ENCODE measurements at places on chromosomes 4 and X.
A peak's percentile ranks its signal among the peaks of the same experiment; 100 is the strongest.

DNA sequence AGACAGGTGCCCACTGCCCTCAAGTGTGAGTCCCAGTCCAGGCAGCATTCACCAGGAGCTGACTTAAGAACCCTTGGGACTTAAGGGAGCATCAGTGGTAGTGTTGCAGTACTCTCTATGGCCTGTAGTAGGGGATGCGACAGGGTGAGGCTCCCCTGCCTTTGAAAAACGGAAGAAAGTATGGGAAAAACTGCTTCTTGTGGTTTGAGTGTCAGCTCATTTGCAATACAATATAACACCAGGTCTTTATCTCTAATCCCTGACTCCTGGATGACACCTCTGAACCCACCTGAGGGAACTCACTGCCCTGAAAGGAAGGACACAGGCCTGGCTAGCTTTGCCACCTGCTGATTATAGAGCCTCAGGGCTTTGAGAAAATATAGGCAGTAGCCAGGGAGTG, 176.0 kb downstream of the SMARCA1 start:
- no peak for DNase-seq

DNA sequence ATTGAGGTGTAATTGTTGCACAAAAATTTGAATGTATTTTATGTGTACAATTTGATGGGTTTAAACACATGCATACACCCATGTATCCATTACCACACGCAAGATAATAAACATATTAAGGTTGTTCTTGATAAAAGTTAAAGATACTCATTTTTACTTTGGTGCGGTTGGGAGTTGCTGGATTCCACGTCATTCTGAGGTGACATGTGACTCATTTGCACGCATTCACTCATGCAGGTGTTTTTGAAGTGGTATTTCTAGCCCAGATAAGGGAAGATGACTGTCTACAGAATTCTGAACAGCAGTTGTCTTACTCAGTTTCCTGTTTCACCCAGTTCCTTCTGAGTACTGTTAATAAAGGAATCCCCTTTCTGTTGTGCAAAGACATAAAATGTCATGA, 142.0 kb downstream of the RTL3 start:
- peak; percentile 14 for DNase-seq

DNA sequence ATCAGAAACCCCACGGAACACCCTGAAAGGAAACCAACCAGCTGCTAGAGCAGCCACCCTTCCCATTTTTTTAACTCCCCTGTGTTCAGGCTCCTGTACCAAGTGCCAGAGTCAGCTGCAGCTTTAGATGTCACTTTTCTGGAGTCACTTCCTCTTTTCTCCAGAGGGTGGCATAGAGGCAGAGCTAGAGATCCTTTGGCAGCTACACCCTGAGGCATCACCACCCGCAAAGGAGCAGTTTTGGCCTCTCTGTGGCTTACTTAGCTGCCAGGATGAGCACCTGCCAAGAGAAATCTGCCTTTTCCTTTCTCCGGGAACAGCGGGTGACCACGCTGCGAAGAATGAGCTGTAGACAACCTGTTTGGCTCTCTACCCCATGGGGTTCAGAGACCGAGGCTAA, 58.0 kb upstream of the CHRDL1 start:
- no peak for DNase-seq

- DNase-seq, result no peak
Measured at GRCh38 chrX:108396986-108397385, 41.2 kb downstream of the COL4A6 start.

DNA sequence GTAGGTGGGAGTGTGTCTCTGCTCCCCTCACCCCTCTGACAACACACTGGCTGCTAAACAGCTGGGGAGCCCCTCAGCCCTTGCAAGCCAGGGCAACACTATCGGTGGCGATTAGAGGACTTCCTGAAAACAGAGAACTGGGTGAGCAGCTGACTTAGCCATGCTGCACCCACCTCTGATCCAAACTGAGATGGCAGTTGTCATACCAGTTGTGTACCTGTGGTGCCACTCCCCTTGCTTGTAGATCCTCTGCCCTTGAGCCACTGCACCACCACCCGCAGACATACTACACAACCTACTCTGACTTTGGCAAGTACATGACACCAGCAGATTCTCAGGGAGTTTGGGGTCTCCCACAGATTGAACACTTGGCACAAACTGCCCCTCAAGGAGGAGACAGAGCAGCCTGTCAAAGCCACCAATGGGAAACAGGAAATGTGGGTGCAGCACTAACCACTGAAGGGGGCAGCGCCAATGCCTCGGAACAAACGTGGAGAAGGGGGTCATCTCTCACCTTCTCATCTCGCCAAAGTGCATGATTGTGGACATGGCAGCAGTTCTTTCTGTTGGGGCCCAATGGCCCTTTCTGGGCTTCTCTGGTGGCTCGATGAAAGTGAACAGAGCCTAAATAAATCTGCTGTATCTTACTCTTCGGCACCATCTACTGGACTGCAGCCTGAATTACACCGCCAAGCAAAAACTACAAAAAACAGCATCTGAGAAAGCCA, 119.8 kb downstream of the NEK1 start:
- peak; percentile 25 for DNase-seq

DNA sequence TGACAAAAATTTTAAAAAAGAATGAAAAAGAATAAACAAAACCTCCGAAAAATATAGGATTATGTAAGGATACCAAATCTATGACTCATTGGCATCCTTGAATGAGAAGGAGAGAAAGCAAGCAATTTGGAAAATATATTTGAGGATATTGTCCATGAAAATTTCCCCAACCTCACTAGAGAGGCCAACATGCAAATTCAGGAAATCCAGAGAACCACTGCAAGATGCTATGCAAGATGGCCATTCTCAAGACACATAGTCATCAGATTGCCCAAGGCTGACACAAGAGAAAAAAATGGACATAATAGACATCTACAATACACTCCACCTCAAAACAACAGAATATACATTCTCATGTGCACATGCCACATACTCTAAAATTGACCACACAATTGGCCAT, 135.9 kb upstream of the SPANXB1 start:
- DNase-seq, result no peak

DNA sequence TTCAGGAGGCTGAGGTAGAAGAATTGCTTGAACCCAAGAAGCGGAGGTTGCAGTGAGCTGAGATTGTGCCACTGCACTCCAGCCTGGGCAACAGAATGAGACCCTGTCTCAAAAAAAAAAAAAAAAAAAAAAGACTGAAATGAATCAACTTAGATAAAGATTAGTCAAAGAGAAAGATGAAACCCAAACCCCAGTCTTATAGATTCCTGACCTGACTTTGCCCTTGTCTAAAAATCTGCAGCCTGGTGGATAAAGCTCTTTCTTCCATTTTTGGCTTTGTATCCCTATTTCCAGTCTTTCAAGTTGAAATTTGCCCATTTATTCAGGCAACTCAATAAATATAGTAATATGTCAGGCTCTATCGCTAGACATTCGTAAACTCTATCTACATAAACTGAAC, 39.3 kb upstream of the SPINK2 start:
- DNase-seq, result no peak

DNA sequence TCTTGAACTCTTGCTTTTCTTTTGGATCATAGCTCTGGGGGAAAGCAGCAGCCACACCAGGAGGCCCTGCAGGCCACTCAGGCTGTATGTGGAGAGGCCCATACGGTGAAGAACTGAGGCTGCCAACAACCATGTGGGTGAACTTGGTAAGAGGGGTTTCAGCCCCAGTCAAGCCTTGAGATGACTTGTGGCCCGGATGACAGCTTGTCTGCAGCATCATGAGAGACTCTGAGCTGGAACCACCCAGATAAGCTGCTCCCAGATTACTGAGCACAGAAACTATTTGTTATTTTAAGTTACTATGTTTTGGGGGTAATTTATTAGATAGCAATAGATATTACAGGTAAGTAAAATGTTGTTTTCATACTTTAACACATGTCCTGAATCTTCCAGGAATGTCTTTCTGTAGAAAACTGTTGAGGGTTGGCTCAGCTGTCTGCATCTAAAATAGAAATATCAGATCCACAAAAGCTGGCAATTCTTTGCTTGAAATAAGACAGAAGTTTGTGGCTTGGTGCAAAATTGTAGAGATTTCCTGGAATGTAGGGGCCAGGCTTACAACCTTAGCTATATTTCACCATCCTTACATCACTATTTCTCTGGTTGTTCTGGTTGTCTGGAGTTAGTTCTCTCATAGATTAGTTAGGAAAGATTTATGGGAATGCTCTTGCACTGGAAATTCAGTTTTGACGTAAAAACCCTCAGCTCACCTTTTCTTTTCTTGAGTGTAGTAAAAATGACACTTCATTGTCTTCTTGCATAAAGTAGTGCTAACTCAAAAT, 272.1 kb downstream of the RAPGEF2 start:
- DNase-seq, result no peak

DNA sequence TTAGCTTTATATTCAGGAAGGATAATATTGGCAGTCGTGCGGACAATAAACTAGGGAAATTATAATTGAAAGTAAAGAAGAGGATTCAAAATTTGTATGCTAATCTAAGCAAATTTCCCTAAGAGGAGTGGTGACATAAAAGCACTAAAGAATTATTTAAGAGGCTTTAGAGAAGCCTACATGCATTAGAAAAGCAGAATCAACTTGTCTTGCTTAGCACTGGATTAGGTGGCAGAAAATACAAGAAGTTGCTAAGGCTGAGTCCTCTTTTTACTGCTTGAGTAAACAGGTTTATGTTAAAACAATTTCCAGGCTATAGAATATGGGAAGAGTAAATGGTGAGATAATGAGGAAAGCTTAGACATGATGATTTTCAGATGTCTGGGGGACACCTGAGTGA, 991.5 kb downstream of the PCDH18 start:
- DNase-seq, result no peak
